Stimulated activated CD4-positive, alpha-beta T cell treated with anti-CD3 and anti-CD28 coated beads, Interleukin-1b, Interleukin-23, amount 100 ng/mL, for 4 hours (primary cell): ENCODE measurements at places on chromosomes 7 and 10.

DNA sequence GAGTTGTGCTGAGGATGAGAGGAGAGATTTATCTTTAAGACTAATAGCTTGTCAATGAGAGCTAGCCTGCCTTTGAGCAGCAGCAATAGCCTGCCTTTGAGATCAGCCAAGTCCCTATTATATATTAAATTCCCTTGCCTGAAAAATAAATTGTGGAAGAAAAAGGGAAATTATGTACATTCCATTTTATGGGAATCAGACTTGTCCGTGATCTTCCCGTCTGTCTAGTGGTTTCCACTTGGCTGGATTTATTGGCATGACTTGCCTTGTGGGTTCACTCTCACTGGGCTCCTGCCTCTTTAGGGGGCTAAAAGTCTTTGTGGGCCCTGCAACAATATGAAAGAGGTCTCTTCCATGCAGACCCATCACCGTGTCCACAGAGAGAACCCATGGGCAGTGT, 171.7 kb upstream of the FRMD4A start:
- no peak for DNase-seq

DNA sequence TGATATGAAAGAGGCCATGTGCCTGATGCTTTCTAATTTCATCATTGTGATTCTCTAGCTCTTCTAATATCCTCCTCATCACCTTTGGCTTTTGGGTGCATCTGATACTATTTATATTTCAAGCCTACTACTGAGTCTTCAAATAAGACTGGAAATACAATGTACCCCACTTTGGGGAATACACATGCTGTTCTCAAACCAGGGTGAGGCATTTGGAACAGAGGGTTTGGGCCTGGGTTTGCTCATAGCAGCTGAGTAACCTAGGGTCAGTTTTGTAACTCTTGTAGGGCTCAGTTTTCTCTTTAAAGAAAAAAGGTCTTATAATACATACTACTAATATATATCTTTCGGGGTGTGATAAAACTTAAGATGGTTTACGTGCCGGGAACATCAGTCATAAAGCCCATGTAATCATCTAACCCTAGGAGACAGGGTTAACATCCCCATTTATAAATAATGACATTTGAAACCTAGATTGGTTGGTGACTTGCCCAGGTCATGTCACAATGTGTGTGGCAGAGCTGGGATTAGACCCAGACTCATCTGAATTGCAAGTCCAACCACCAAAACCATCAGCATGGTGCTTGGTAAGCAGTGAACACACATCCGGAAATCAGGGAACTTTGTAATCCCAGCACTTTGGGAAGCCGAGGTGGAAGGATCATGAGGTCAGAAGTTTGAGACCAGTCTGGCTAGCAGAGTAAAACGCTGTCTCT, 23.0 kb downstream of the AKR1B15 start:
- no peak for DNase-seq

DNA sequence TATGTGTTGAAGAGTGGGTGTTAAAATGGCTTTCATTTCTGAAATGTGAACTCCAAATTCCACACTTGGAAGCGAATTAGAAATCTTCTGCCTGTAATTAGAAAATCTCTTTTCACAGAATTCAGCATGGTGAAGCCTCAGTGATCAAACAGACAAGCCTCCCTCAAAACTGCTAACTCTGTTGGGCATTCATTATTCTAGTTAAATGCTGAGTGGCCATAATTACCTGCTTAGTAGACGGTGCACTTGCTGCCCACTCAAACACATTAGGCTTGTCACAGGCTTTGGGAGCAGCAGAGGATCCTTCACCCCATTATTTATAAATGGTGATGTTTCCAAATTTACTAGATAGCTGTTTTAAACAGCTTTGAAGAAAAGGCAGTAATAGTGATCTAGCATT, 177.2 kb upstream of the PCLO start:
- no peak for DNase-seq

DNA sequence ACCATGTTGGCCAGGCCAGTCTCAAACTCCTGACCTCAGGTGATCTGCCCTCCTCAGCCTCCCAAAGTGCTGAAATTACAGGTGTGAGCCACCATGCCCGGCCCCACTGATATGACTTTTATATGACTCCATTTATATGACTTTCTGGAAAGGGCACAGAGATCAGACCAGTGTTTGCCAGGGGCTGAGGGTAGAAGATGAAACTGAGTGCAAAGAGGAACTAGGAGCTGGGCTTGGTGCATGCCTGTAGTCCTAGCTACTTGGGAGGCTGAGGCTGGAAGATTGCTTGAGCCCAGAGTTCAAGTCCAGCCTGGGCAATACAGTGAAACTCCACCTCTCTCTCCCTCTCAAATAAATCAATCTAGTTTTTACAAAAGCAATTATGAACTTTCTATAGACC, 7.5 kb downstream of the BRAF start:
- DNase-seq: no peak

- no peak for DNase-seq
Observed at GRCh38 chr7:117158941-117159697, 163.7 kb downstream of the WNT2 start.

- DNase-seq: no peak
Observed at GRCh38 chr10:34370126-34370525, 445.0 kb downstream of the PARD3 start.

DNA sequence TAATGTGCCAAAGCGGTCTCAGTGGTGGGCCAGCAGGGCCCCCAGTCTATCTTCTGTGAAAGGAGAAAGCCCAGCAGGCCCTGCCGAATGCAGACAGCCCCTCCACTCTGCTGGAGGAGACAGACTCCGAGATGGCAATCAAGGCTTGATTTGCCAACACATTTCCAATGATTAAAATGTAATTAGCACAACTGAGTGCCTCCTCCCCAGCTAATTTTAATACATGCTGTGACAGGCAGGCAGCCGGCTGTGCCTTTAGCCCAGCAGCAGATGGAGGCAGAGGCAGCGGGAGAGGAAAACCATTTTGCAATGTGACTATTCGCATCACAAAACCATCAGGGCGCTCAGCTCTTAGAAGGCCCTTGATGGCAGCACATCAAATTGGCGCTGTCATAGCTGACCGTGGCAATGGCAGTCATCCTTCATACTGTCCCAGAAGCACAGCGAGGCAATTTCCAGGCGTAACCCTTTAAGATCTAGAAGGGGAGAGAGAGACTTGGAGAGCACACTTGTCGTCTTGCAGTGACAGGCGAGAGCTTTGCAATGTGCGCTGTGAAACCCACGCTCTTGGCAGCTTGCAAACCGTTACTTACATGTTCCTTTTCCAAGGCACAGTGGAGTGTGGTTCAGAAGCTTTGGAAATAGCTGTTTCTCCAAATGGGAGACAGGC, 714.8 kb upstream of the GALNT17 start:
- no peak for DNase-seq

- DNase-seq: no peak
Observed at GRCh38 chr7:47578579-47579270, 3.2 kb downstream of the TNS3 start.

DNA sequence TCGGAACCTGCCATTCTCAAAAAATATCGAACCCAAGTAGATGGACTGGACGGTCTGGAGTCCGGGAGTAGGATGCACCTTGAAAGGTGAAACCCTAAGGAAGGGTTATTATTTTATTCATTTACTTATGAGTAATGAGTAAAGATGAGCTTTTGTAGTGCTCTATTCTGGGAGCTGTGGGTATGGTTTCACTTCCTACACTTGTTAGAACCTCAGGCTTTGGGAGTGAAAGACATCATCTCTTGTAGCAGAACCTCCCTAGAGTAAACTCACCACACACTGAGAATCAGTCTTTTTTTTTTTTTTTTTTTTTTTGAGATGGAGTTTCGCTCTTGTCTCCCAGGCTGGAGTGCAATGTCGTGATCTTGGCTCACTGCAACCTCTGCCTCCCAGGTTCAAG, 389.4 kb upstream of the AUTS2 start:
- no peak for DNase-seq

DNA sequence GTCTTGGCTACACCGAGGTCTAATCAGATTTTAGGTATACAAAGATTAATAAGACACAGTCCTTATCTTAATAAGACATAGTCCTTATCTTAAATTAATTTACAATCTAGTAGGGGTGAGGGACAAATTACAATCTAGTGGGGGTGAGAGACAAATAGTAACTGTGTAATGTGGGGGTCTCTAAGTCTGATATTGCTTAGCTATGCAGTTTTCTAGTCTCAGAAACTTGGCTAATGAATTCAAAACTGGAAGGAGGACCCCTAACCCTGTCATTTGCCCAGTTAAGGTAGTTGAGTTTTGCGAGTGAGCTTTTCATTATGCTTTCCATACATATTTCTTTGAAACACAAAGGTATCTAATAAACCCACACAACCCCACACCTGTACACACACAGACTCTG, 136.1 kb downstream of the DPP6 start:
- DNase-seq: no peak

- no peak for DNase-seq
Observed at GRCh38 chr7:150429699-150430098, 20.7 kb upstream of the GIMAP8 start.

DNA sequence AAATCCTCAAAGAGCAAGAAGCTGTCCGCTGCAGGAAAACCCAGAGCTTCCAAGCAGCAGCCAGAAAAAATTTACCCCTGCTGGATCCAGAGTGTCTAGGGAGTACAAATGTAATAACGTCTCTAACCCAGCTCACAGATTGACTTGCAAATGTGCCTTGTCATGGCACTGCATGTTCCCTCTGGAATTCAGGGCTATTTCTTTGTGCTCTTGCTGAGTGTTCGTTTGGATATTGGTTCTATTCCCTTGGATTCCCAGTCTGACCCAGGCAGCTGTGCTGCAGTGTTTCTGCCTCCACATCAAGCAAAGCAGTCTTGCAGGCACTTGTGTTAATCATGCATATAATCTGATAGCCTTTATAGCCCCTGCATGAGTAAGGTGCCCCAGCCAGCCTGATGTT, 209.9 kb upstream of the GHITM start:
- DNase-seq: no peak

DNA sequence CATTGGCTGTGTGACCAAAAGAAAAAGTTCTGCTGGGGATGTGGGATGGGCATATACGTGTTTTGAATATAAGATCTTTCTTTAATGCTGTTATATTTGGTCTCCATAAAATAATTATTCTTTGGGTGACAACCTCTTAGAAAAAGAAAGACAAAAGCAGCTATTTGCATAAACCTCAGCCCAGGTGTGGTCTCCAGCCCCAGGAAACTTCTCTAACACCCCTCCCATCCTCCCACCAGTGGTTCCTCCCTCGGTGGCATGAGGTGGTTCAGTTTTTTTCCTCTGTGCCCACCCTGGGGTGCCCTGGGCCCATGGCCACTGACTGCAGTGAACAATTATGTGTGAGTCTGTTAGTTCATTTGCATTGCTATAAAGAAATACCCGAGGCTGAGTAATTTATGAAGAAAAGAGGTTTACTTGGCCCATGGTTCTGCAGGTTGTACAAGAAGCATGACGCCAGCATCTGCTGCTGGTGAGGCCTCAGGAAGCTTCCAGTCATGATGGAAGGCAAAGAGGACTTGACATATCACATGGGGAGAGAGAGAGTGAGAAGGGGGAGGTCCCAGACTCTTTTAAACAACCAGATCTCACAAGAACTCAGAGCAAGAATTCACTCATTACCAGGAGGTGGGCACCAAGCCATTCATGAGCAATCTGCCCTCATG, 165.9 kb downstream of the CUX1 start:
- no peak for DNase-seq

DNA sequence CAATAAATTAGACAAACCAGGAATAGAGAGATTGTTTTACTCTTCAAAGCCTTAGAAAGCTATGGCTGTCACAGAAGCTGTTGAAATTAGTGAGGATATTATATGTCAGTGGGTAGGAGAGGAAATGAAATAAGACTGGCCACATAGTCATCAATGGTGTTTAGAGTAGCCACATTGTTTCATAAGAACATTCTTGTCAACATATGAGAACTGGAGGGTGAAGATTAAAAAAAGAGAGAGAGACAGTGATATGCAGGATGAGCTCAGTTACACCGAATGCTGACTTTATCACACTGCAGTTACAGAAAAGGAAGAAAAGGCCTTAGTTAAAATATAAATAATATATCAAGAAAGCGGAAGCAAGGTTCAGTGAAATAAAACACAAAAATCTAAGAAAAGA, 412.0 kb downstream of the CNTNAP2 start:
- no peak for DNase-seq

DNA sequence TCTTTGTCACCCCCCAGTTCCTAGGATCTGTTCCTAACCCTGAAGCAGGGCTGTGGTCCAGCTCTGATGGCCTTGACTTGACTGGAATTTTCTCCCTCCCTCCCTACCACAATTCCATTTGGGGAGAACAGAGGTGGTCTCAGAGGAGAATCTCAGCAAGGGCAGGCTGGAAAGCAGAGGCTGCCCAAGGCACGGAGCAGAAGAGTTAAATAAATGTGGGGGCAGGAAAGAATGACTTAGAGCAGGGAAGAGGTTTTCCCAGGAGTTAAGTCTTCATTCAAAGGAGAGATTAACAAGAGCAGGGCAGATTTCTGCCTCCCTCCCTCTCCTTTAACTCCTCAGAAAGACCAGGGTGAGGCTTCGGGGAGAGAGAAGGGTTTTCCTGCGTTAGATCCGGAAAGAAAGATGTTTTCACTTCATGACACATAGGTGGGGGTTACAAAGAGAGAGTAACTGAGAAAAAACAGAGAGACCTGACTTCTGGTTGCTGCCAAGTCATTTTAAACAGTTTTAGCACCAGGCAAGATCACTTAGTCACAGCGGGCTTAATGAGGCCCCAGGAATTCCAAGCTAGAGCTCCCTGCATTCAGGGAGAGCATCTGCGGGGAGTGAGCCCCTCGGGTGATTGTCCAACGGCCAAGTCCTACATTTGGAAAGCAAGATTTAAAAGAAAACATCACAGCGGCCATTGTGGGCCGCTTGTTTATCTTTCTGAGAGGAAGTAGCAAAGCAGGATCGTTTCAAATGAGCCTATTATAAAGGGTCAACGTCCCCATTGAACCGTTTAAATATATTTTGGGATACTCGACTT, 78.7 kb downstream of the ARHGAP22 start:
- DNase-seq: no peak

- no peak for DNase-seq
Observed at GRCh38 chr7:18855796-18856195, 261.6 kb downstream of the TWIST1 start.

- DNase-seq: no peak
Observed at GRCh38 chr10:114801411-114801813, 20.2 kb upstream of the FHIP2A start.

DNA sequence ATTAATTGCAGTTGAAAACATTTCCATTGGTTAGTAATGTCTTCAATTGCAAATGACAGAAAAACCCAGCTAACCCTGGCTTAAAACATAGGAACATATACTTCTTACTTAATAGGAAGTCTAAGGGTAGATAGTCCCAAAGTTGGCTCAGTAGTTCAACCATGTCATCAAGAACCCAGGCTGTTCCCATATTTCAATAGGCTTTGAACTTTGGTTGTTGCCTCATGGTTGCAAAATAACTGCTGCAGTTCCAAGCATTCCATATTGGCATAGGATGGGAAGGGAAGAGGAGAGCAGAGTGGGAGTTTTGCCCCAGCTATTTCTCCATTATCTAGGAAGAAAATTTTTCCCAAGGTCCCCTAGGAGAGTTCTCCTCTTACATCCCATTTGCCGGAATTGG, 81.4 kb upstream of the EEPD1 start:
- DNase-seq: no peak

- DNase-seq: no peak
Observed at GRCh38 chr10:12568391-12569009, 219.2 kb downstream of the CAMK1D start.

GRCh38 chr7:156151078-156151477, 338.8 kb upstream of the SHH start:
- DNase-seq: no peak

GRCh38 chr10:120578890-120579289, 121.9 kb downstream of the PLPP4 start:
- DNase-seq: no peak
